ENCODE measurements at places on chromosomes 6 and 20. TPM values are rescaled to one million over a fixed set of nuclear protein-coding genes. Genes with fewer than 3 reads are reported as not detected.

- DNase-seq = no peak
Measured at GRCh38 chr6:34383656-34384320, 8.7 kb downstream of the NUDT3 start.

Gene CCN2
- total RNA-seq = 13.9 TPM

Gene HDGFL1
- total RNA-seq = not detected

DNA sequence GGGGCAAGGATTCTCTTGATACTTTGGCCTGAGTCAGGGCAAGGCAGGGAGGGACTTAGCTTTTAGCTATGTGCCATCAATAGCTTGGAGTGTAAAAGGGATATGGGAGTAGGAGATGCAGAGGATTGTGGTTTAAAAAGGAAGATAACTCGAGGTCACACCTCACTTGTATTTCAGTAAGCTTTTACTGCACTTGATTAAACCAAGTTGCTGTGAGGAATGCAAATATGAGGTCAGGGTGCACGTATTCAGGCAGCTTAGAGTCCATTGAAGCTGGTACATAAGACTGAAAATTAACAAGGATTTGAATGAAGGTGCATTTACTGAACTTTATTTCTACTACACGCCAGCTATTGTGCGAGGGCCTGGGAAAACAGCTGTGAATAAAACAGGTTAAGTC lies 32.1 kb downstream of the DSTN start:
- DNase-seq = no peak

GRCh38 chr6:15961635-15962448 lies 167.0 kb upstream of the MYLIP start:
- no peak for DNase-seq

DNA sequence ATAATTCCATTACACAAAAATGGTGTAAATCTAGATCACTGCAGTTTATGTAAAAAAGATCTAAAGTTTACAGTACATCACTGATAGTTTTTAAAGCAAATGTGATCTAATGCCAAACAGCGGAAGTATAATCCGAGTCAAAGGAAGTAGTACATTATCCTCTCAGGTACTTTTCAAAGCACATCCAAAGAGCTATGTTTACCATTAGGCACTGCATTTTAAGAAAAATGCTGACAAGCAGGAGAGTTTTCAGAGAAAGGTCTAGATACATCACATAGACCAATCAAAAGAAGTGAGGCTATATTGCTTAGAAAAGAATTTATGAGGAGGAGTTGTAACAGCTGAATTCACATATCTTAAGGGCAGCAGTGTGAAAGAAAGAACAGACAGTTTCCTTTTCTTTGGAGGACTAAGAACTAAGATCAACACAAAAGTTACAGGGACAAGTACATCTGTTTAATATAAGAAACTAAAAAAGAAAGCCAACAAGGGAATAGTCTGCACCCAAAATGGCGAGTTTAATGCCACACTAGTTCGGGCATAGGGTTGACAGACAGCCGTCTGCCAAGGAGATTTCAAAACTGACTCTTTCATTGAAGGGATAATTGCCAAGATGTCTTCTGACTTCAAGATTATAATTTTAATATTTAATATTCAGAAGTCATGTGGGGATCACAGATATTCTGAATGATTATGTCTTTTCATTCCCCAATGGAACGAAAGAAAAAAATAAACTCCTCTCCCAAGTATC lies 1.4 kb downstream of the ZNF184 start:
- DNase-seq = no peak

Gene ACSS1
- 143 TPM for total RNA-seq

Data from Right ventricle myocardium superior (tissue), 1 donor.